ENCODE measurements at places on chromosomes 11 and 22. TPM values are rescaled to one million over a fixed set of nuclear protein-coding genes. Genes with fewer than 3 reads are reported as not detected.

GRCh38 chr11:76120513-76121101 is 85.7 kb downstream of the WNT11 start:
- DNase-seq: no peak

DNA sequence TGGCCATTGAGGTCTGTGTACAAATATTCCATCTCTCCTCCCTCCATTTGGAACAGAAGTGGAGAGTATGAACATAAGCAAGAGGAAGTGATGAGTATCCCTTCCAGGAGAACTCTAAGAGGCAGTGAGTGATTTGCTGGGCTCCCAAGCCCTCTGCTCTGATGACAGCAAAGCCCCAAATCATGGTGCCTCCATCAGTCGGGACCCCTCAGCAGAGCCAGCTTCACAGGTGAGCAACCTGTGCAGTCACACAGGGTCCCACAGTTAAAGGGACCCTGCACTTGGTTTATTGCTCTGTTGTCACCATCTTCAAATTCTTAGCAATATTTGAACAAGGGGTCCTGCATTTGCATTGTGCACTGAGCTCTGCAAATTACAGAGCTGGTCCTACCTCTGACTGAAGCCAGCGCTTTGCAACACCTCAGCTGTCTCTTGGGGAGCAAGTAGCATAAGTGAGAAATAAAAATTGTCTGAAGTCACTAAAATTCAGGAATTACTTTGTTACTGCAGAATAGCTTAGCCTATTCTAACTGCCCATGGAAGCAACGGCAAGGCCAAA is 466.4 kb downstream of the MN1 start:
- no peak for DNase-seq

GRCh38 chr11:77046060-77046501 is 11.9 kb downstream of the B3GNT6 start:
- peak; percentile 26 for DNase-seq

DNA sequence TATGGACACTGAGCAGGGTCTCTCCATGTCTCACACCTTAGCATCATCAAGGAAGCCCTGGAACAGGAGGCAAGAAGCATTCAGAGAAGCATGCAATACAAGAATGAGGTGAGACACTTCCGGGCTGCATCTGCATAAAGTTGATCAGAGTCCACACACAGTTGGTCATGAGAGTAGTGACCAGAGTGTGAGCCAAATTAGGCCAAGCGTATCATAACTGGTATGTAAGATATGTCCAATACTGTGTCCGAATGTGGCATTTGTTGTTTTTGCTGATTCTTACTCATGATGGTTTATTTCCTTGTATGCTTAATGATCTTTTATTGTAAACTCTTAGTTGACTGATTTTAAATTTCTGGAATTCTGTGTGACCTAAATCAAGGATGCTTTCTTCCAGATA is 315.7 kb downstream of the INSC start:
- DNase-seq: no peak

DNA sequence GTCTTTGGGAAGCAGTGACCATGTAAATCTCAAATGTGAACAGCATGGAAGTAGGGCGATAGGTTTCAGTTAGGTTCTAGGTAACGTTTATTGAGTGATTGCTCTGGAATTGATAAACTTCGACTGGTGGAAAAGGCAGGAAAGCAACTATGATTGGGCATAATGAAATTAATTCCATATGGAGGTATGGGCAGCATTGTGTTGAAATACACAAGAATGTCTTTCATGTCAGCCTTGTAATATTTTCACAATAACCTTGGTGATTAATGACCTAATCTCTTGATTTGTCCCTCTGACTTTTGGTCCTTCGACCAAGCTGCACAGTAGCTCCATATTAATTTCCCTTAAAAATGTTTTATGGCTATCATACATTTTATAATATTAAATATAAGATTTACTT is 2.8 kb downstream of the CEP57 start:
- no peak for DNase-seq

GRCh38 chr22:44304354-44304753 is 8.4 kb downstream of the SHISAL1 start:
- DNase-seq: peak; percentile 21

DNA sequence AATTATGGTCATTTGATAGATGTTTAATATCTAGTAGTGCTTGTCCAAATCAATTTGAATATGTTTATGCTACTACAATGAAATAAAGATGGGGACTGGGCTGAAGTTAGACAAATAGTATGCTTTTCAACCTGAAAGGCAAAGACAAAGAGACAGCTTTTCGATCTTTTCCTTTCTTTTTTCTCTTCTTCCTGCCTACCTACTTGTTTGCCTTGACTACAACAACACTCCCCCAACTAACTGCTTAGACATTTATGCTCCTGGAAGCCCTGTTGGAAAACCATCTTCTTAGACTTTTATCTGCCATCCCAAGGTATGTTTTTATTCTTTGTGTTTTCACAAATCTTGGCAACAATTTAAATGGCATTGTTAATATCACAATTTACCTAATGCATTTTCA is 374.4 kb upstream of the DDI1 start:
- DNase-seq: no peak

GRCh38 chr11:396948-397548 is 3.0 kb downstream of the PKP3 start:
- DNase-seq: peak; percentile 79

- peak; percentile 14 for DNase-seq
These were observed 107.9 kb upstream of the BID start for GRCh38 chr22:17882162-17882561.

DNA sequence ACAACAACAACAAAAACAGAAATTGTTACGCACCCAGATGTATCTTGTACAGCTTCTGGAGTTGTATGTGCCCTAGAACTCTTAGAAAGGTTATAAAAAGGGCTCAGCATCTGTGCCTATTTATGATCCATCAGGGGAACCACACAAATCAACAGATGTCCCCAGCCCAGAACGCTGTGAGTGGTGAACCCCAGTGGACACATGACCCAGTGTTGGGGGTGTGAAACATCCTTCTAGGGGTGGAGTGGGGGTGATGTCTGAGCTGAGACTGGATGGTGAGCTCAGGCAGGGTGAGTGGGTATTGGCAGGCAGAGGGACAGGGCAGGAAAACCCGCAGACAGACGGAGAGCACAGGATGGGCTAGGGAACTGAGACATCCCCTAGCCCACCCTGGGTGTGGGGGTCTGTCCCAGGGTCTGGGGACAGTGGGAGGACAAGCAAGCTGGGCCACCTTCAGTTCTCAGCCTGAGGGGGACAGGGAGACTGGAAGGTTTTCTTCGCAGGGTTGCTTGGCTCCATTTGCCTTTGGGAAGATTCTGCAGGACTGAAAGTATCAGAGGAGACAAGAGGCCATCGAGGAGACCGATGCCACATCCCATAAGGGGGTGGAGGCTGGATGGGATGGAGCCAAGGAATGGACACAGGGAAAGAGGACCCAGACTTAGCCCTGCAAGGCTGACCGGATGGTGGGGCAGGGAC is 5.8 kb upstream of the EMID1 start:
- no peak for DNase-seq

GRCh38 chr22:37269936-37270678 is 12.2 kb upstream of the CYTH4 start:
- peak; percentile 34 for DNase-seq

- no peak for DNase-seq
These were observed 724.2 kb downstream of the NTM start for GRCh38 chr11:132094598-132094997.

GRCh38 chr11:108392353-108392752 is 75.0 kb downstream of the C11orf65 start:
- no peak for DNase-seq

DNA sequence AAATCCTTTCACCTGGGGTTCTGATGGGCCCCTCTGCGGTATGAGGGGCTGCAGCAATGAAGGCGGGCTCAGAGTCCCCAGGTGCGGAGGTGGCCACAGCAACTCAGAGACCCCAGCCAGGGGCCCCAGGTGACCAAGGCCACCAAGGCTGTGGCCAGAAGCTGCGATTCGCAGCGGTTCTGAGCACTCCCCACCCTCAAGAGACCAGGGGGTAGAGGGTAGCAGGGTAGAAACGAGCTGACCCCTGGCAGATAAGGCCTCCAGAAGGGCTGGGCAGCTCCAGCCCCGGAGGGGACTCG is 948 bp downstream of the TNKS1BP1 start:
- DNase-seq: no peak

- peak; percentile 46 for DNase-seq
These were observed 50.7 kb downstream of the BMAL1 start for GRCh38 chr11:13328286-13328685.

DNA sequence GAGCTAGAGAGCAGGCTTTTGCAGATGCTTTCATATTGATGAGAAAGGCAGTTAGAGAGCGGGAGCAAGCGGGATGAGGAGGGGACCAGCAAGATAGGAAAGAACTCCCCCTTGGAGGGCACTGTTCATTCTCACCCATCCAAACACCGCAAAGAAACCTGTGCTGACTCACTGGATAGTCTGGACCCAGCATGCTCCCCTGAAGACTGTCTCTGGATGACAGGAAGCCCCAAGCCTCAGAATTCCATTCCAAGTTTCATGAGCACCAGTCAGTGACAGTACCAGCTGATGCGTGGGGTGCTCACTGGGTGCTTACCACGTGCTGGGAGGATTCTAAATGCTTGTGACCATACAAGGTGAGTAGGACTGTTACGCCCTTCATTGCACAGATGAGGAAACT is 34.2 kb downstream of the MICAL3 start:
- DNase-seq: peak; percentile 67

GRCh38 chr22:19886605-19887255 is 32.1 kb upstream of the GNB1L start:
- peak; percentile 36 for DNase-seq

DNA sequence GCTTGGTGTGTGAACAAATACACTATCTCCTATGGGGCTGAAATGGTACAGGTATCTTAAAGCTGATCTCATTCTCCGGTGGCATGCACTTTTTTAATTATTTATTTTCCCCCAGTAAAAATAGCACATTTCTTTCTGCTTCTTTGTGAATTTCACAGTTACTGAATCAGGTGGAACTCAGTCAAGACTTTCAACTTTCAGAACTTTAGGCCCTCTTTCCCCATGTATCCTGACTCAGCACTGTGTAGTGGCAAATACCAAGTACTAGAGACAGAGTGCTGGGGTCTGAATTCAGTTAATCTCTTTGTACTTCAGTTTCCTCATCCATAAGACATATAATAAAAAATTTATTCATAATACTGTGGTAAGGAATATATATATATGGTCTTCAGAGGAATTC is 223.9 kb downstream of the CSNK2A3 start:
- no peak for DNase-seq

GRCh38 chr11:132064987-132065620 is 694.7 kb downstream of the NTM start:
- peak; percentile 90 for DNase-seq

- no peak for DNase-seq
These were observed 27.5 kb downstream of the SNX19 start for GRCh38 chr11:130888790-130889189.

- DNase-seq: no peak
These were observed 59.1 kb upstream of the FGF3 start for GRCh38 chr11:69878144-69878883.

DNA sequence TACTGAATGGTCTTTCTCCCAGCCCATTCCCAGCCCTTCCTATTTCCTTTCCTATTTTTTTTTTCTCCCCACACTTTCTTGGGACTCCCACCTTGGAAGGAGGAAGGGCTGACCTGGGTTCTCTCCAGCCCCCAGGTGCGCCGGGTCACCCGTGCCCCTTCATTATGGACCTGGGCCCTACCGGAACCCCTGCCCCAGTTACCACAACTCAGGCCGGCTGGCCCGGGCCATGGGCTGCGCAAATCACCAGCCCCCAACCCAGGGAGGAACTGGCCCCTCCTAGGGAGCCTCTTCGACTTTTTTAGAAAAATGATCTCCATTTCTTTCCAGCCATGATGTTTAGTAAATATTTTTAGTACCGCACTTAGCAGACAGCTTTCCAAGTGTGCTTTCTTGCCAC is 62.2 kb downstream of the MORC2 start:
- no peak for DNase-seq

- DNase-seq: no peak
These were observed 5.9 kb downstream of the ACP2 start for GRCh38 chr11:47242596-47243192.

Gene HMGXB4
- 8.3 TPM for total RNA-seq

Gene ANO1
- total RNA-seq: not detected

Gene OR51B4
- total RNA-seq: not detected

Gene UBXN1
- 116 TPM for total RNA-seq

Gene SIAE
- total RNA-seq: 18.0 TPM

Gene HEPACAM
- total RNA-seq: not detected

Gene FKBP2
- 104 TPM for total RNA-seq

Gene PIK3C2A
- 23.3 TPM for total RNA-seq

Gene CSF2RB
- total RNA-seq: not detected

Gene OR52N4
- not detected for total RNA-seq

Gene KCTD17
- total RNA-seq: 6.8 TPM

Data from M059J (cell line).